ENCODE measurements at places on chromosomes 2 and 18.

- no peak for DNase-seq
These were observed 67.3 kb downstream of the CRACDL start for GRCh38 chr2:98868548-98869271.

DNA sequence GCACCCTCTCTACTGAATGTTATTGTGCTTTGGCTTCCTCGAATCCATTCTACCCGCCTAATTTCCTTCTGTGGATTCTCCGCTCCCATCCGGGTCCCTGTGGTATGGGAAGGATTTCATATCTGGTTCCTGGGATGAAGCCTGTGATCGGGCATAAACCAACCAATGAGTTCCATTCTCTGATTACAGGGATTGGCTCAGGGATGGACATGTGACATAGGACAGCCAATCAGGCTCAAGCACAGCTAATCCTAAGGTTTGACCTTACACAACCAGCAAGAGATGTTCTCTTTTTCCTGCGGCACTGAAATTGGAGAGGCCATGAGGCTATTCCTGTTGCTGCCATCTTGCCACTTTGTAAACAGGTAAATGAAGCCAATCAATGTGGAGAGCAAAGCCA lies 168.1 kb upstream of the SMAD2 start:
- DNase-seq, result no peak

- DNase-seq, result no peak
These were observed 188.0 kb downstream of the CDH7 start for GRCh38 chr18:65938592-65939372.

DNA sequence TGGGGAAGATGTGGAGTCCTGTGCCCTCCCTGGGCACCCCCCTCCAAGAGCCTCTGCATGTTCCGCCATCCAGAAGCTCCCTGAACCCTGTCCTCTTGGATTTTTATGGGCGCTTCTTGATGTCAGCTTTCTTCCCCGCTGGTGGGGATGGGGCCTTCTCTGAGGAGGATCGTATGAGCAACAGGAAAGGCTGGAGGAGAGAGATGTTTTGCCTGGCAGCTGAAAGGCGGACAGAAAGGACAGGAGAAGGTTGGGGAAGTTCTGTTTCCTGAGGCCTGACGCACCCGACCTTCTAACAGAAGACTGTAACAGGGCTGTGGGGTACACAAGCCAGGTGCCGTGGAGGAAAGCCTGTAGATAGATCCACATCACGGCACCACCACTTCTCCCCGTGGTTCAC lies 238.8 kb downstream of the LDLRAD4 start:
- no peak for DNase-seq

DNA sequence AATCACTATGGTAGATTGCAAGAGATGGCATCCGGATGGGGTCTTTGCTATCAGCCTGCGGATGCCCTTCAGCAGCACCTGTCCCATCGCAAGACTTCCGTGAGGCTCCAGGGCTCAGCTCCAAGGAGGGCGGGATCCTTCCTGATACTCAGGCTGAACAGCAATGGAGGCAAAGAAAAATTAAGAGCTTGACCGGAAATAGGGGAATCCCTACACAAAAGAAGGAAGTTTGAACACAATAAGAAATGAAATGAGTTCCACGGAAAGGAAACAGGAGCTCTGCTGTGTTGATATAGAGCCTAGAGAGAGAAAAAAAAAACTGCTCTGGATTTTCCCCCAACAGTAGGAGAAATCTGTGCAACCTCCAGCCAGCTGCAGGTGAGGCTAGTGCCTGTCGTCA lies 91.9 kb downstream of the ARL4C start:
- no peak for DNase-seq

Data from stimulated activated CD8-positive, alpha-beta memory T cell treated with anti-CD3 and anti-CD28 coated beads, Interleukin-4, amount 100 ng/mL, for 4 hours (primary cell).